ENCODE measurements at places on chromosomes 2 and 18. TPM values are rescaled to one million over a fixed set of nuclear protein-coding genes. Genes with fewer than 3 reads are reported as not detected.

The REV1 gene
- total RNA-seq = 34.3 TPM

DNA sequence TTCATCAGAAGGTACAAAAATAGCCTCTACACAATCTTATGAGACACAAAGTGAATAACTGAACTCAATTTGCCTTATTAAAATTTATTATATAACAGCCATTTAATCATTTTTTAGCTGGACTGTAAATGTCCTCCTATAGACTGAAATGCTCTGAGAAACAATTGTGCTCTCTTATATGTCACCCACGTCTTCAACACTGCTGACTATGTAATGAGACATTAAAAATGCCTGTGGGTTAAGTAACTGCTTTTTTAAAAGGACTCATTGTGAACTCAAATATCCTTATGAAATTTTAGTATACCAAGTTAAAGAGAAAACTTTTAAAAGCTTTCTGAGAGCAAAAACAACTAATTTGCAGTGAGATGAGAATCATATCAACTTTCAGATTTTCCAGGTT lies 10.4 kb upstream of the GALNT1 start:
- no peak for DNase-seq

DNA sequence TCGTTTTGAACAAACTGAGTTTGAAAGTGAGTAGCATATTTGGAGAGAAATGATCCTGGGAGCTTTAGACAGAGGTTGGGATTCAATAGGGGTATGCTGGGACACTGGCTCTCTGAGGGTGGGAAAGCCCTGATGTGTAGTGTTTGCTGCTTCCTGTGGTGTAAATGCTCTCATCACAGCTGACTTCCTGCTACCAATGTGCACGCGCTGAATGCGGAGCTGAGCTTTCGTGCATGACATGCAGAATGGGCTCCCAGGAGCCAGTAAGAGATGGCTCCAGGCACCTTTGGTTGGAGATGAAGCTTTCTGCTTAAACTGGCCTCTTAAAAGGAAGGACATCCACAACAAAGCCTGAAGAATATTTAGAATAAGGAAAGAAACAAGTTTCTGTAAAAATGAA lies 224.1 kb upstream of the CCDC150 start:
- DNase-seq = no peak

- DNase-seq = no peak
These were observed 180.3 kb upstream of the PARD3B start for GRCh38 chr2:204364860-204365535.

The MYCN gene
- total RNA-seq = 142 TPM

The HRH4 gene
- not detected for total RNA-seq

DNA sequence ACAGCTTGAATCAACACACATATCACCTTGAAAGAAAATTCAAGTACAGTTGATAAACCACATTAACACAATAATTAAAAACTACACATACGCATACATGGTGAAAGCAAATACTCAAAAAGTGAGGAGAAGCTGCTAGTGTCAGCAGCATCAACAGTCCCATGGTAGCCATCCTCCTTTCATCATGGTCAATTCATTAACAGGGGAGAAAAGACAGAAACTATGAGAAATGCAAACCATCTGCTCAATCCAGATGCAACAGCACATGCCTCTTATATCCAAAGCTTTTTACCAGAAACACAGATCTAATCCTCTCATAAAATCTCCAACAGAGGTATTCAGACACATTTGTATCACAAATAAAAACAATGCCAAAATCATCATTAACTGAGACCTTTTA lies 81.9 kb upstream of the CHRNA1 start:
- DNase-seq = no peak

- no peak for DNase-seq
These were observed 54.6 kb upstream of the LYPD6B start for GRCh38 chr2:148983896-148984295.

The FOXD4L1 gene
- not detected for total RNA-seq

The BOD1L2 gene
- not detected for total RNA-seq

The SCN3A gene
- total RNA-seq = not detected

- no peak for DNase-seq
These were observed 82.6 kb downstream of the DGKD start for GRCh38 chr2:233436691-233437438.

The DSEL gene
- total RNA-seq = 20.6 TPM

- DNase-seq = no peak
These were observed 1.6 kb downstream of the KCNE4 start for GRCh38 chr2:223053484-223054192.

- DNase-seq = no peak
These were observed 156.5 kb upstream of the LRATD1 start for GRCh38 chr2:14475994-14476393.

- no peak for DNase-seq
These were observed 1089.9 kb upstream of the DDX18 start for GRCh38 chr2:116724550-116724949.

DNA sequence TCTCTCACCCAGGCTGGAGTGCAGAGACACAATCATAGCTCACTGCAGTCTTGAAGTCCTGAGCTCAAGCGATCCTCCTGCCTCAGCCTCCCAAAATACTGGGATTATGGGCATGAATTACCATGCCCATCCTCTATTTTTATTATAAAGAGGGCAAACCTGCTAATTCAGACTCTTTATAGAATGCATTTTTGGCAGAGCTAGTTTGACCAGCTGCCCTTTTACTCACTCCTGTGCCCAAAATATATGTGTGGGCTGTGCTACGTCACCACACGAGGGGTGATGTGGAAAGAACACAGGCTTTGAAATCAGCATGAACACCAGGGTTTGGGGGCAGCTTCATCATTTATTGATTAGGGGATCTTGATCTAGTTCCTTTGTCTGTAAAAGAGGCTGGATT lies 137.8 kb downstream of the CLIP4 start:
- no peak for DNase-seq

- DNase-seq = no peak
These were observed 31.1 kb downstream of the DOK1 start for GRCh38 chr2:74585406-74586185.

DNA sequence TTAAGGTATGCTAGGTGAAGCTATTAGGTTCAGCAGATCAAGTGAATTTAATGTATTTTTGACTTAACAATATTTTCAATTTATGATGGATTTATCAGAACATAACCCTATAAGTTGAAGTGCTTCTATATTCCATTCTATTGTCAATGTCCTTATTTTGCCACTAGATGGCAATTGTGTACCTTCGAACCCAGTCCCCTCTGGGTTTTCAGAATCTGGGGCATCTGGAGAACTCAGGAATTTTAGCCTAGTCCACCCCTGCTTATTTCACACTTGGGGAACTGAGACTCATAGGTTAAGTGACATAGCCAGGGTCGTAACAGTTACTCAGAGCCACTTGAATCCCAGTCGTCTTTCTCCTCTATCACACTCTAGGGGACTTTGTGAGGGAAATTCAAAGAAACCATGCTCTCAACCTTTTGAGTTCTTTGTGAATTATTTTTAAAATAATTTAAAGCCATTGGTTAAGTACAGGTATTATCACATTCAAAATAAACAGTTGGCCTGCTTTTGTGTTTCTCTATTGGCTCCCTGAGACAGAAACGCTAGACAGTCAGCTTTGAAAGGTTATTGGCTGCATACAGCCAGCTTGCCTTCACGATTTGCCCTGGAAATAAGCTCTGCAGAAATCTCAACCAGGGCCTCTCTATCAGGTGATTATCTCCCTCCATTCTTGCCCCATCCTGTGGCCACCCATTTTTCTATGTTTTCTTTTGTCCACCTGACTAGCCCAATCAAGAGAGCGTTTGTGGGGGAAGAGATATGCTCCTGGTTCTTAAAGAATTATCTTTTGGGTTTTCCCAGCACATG lies 145.0 kb downstream of the TTC27 start:
- peak; percentile 5 for DNase-seq

The CGREF1 gene
- total RNA-seq = 3.4 TPM

The SPC25 gene
- 35.8 TPM for total RNA-seq

The ANKRD29 gene
- total RNA-seq = 7.3 TPM

The LAMA1 gene
- 48.7 TPM for total RNA-seq

DNA sequence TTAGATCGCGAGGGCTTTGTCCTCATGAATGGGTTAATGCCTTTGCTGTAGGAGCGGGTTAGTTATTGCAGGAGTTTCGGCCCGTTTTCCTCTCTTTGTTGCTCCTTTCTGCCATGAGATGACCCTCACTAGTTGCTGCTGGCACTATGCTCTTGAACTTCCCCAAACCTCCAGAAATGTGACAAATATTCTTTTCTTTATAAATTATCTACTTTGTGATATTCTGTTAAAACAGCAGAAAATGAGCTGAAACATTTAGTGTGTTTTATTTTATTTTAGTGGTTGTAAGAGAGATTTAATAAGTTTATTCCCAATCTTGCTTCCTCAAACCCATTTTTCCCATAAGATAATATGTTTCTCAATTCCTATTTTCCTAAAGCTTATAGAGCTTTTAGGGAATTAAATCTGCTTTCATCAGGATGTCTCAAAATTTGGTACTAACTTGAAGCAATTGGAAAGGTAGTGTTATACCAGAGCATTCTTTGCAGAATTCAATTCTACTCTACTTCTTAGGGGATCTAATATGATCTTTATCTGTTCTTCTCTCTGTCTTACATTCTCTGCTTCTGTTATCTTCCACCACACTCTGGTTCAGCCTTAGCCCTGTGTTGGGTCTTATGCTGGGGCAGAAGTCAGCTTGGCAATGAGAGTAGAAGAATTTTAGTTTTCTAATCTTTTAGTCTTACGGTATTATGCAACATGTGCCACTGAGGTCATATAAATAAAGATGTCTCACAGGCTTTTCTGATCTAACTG lies 23.1 kb downstream of the DDX1 start:
- no peak for DNase-seq

GRCh38 chr2:160918906-160919503 lies 241.2 kb upstream of the TANK start:
- DNase-seq = peak; percentile 74

The HNMT gene
- total RNA-seq = 3.6 TPM

- no peak for DNase-seq
These were observed 38.0 kb downstream of the LINC00305 start for GRCh38 chr18:64110692-64111480.

DNA sequence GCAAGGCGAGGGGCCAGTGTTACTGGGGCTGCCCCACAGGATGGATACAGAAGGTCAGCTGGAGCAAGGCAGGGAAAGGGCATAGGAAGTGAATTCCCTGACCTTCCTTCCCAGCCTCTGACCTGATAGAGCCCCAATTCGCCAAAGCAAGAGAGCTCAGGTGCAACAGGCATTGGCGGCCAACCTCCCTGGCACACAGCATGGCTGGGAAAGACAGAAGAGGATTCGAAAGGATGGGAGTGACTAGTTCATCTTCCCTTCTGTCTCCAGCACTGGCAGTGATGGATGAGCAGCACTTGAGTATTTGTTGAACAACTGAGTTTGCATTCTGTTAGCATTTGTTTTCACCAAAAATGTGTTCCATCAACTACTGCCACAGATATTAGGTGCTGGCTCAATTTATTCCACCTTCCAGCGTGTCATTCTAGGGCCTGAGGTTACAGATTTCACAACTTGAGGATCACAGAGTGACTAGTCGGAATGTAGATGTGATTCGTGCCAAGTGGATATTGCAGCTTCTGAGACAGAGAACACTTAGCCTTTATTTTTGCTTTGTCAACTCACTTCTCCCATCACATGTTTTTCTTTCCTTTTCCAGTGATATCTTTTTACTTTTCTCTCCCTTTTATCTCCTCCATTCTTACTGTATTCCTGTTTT lies 6.2 kb downstream of the COPS8 start:
- no peak for DNase-seq

DNA sequence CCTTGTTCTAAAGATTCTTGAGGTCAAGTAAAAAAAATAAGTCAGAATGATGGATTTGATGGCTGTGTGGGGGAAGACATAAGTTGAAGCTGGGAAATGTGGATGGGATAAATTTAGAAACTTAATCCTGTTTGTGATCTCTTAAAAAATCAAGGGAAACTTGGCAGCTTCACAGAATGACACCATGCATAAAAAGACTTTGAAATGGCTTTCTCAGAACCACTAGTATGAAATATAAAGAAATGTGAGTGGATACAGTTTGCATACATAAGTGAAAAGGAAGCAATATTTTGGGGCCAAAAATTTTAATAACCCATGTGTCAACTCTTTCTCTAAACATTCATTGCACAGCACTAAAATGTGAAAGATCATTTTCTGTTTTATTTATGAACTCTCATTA lies 21.7 kb downstream of the CDH19 start:
- DNase-seq = no peak

- DNase-seq = no peak
These were observed 2.0 kb downstream of the SATB2 start for GRCh38 chr2:199455545-199456382.

The MC2R gene
- not detected for total RNA-seq

Data from H1 (cell line).